ENCODE measurements at places on chromosomes 1 and 21.

DNA sequence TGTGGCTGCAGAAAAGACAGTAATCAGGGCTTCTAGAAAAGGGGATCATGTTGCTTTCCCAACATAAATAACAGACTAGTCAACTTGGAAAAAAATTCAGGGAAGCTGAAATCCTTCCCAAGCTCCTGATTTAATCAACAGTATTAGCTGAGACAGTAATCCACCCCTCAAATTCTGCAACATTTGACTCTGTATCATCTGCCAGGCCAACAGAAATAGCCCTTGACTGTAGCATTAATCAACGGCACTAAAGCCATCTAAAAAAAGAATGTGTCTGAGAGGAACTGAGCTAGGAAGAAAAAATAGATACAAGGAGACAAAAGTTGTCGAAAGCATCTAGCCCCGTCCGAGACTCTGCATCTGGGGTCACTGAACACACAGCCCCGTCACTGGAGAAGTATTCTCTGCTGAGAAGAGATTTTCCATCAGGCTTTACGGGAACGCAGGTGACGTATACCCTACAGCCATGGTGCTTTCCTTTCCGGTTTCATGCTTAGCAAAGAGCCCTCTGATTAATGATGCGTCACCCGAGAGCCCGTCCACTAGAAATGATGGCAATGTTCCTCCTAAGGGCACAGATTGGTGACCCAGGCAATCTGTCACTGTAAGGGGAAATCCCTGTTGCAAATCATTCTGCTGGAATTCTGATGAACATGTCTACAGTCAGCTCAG, 42.1 kb upstream of the TP53BP2 start:
- DNase-seq, result no peak

DNA sequence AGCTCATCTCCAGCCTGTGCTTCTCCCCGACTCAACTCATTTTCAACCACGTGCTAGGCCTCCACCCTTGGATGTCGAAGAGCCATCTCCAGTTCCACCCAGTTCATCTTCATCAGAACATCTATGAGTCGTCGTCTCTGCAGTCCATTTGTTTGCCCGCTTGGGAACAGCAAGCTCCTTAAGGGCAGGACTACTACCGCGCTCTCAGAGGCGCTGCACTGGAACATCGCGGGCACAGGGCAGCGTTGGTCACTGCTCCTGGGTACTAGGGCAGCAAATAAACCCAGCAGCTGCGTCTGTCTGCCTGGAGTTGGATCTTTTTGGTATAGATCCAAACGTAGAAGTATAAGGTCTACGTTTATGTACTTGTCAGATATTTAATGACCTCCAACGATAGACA, 478 bp upstream of the PRDM2 start:
- DNase-seq, result no peak

DNA sequence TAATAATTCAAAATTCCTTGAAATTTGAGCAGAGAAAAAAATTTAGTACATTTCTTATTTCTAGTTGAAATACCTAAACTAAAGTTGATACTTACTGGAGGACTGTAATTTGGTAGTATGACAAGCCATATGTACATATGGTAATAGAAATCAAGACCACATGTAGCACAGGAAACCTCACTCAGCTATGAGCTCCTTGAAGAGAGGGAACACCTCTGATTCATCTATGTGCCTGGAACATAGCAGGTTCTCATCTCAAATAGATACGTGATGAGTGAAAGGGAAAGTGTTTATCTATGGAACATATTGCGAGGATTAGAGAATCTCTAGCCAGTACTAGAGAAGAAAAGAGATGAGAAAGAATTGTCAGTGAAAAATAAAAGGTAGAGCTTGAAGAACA, 47.9 kb upstream of the GNG4 start:
- DNase-seq, result no peak

DNA sequence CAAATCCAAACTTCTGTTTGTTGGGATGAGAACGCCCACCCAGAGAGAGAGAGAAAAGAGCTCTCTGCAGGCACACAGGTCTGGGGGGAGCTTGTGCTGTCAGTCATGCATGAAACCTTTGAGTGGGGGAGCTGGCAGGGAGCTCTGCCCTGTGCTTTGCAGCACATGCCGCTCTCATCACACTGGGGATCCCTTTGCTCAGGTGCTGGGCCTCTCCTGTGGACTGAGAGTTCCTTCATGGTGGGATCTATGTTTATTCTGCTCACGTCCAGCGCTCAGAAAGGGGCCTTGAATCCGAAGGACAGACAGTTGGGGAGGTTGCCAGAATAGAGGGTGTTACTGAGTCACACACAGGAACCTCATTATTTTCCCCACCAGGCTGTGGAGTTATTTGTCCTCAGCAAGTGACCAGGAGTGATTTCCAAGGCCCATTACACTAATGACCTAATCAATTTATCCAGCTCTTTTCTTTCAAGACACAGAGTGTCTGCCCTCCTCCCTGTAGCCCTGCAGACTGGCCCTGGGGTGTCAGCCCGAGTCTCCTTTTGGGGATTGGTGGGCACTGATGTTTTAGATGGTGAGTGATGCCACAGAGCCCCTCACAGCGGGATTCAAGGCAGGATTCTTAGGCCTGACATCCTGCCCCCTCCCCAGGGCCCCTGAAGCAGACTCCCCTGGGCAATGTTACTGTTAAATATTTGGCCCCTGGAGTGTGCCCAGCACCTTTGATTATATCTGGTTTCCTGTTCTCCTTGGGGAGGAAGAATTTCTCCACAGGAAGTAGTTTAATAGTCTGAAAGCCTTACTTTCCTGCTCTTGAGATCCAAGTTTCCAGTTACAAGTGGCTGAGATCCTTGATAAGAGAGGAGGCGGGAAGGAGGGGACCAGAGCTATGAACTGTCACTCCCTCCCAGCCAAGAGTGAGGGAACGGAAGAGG, 22.3 kb downstream of the MYBPH start:
- DNase-seq, result no peak

- no peak for DNase-seq
Observed at GRCh38 chr1:193791746-193792145, 605.3 kb upstream of the B3GALT2 start.

DNA sequence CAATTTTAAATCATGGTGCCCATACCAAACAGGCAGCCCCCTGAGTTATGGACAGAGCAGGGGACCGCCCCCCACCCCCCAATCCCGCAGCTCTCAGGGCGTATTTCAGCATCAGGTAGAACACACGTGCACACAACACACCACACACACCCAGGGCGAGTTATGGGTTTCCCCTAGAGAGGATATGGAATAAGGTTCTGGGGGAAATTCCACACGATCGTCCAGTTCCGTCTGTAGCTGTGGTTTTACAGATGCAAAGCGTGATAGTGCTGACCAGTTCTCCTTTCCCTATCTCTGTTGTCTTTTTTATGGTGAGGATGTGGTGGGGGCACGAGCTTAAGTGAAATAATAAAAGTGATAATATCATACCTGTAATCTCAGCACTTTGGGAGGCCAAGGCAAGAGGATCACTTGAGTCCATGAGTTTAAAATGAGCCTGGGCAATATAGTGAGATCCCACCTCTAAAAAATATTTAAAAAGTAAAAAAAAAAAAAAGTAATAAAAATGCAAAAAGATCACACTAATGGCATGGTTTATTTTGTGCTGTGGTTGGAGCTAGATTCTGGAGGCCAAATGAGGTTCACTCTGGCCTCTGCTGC, 25.1 kb downstream of the C2CD2 start:
- no peak for DNase-seq

DNA sequence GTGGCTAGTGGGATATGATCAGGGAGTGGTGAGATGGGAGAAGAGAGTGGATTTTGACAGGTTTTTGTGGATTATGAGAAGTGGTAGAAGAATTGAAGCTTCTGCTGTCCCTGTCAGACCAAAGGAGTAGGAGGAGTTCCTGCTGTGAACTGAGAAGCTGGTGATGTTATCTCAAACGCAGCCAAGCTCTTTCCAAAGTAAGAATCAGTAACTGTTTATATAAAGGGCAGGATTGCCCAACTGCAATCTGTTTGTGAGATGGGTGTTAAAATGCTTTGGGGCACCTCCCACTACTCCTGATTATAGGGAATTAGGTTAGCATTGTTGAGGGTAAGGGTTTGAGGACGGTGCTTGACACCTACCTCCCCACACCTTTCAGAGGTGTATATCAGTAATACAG, 60.5 kb upstream of the USP25 start:
- DNase-seq, result no peak

DNA sequence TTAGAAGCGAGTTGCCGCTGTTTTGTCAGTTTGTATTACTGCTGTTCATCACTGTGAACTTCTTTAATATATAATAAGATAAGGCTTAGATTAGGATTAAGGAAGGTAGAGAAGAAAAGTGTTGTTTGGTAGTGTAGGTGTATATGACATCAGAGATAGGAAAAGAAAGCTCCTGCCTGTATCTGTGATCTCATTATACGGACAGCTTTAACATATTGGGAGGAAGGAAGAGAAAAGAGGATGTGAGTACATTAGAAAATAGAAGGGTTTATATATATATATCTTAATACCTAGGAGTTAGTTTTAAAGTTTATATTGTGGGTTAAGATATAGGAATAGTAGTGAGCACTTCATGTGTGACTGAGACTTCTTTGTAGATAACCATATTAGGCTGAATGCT, 71.0 kb downstream of the RALGPS2 start:
- DNase-seq, result no peak

DNA sequence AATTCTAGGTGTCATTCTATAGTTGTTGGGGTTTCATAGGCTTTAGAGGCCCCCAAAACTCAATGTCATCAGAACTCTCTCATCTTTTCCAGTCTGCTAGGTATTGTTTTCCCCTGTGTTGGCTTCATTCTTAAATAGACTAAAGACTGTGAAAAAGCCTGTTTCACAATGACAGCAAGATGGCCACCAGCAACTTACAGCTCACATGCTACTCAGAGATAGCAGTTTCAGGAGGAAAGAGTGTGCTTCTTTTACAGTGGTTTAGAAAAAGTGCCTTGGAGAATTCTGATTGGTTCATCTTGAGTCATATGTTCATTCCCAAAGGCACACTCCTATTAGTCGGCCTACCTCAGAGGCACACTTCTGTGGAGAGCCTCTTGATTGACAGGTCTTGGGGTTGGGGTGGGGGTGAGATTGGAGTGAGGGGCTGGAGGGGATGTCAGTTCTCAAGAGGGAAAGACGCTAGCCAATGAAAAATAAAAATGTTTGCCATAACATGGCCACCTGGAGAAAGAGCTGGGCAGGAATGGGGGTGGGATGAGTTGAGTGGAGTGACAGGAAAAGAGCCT, 8.5 kb downstream of the IL23R start:
- DNase-seq, result no peak
